AG10803 (cell line): ENCODE measurements at places on chromosomes 2 and 18.

- DNase-seq, result no peak
Measured at GRCh38 chr2:172089633-172090032, 4.3 kb downstream of the DLX1 start.

- DNase-seq, result no peak
Measured at GRCh38 chr2:73050121-73050545, 21.4 kb downstream of the SFXN5 start.

DNA sequence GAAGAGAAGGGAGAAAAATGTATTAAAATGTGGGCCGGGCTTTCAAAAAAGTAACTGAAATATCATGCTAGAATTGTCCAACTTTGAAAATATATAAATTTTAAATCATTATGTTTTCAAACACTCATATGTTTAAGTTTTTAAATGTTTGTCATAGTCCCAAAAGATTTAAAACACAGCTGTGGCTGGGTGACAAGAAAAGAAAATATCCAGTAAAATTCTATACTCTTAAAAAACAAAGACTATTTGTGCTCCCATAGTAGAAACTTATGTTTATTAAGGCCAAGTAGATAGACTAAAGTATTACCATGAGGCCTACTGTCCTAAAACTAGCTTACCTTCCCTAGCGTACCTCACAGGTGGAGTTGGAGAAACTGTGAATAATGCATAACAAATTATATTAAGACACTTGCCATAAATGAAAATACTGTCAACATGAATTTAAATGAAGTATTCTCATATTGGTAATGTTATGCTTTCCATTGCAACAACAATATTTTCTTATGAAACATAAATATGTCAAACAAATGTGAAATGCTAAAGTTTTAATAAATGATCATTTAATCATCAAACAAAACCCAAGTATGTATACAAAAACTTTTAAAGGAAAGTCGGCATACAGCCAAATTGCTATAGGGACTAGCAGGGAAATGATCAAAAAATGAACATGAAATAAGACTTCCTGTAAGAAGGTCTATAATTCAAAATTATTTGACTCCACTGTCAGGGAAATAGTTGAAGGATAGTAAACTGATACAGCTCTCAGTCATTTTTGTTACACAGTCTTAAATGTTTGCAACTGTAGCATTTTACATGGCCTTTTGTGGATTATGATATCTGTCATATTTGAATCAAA, 13.4 kb downstream of the MEIS1 start:
- DNase-seq, result no peak

- no peak for DNase-seq
Measured at GRCh38 chr18:25724121-25724520, 366.3 kb downstream of the SS18 start.

DNA sequence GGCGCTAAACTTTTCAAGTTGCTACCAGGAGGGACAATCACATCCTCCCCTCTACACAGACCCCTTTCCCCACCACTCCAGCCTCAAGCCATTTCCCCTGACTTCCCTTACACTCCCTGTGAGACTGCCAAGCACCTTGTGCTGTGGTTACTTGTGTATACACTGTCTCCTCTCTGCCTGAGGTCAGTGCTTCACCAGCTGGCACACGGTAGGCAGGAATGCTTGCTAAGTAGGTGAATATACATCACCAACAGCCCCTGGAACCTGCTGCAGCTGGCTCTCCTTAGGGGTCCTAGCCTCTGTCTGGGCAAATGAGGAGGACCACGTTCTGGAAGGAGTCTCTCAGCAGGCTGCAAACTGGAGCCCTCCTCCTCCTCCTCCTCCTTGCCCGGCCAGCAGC, 38.3 kb upstream of the ACAA2 start:
- no peak for DNase-seq

DNA sequence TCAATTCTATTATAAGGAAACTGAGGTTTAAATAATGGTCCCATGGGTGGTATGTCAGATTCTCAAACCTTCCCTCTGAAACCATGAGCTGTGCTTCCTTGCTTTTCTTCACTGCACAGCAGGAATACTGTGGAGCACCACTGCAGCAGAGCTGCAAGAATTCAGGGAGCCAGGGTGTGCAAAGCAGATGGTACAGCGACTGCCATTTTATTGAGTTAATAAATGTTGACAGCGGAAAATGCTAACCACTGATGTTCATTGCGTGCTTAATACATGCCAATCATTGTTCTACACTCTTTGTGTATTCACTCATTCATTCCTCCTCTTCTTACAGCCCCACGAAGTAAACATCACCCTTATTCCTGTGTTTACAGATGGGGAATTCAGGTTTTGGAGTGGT, 152.2 kb upstream of the THSD7B start:
- no peak for DNase-seq

- DNase-seq, result no peak
Measured at GRCh38 chr2:188456114-188456909, 164.6 kb downstream of the GULP1 start.

DNA sequence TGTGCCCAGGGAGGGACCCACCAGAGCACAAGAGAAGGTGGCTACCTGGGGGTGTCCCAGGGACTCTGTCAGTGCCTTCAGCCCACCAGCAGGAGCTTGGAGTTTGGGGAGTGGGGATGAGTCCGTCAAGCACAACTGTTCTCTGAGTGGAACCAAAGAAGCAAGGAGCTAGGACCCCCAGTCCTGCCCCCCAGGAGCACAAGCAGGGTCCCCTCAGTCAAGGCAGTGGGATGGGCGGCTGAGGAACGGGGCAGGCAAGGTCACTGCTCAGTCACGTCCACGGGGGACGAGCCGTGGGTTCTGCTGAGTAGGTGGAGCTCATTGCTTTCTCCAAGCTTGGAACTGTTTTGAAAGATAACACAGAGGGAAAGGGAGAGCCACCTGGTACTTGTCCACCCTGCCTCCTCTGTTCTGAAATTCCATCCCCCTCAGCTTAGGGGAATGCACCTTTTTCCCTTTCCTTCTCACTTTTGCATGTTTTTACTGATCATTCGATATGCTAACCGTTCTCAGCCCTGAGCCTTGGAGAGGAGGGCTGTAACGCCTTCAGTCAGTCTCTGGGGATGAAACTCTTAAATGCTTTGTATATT, 14.0 kb downstream of the ITM2C start:
- no peak for DNase-seq

DNA sequence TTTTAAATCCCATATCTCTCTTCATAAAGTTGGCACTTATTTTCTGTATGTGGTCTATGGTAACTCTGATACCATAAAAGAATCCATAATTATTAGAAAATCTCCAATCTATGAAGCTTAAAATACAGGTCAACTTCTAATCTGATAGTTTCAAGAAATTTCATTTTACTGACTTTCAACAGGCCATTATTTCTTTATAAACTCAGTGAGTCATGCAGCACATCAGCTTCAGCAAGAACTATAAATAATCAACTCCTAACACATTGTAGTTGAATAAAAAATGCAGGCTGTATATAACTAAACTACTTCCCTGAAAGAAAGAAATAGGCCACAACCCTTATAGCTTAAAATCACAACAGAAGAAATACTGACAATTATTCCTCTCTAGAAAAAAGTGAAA, 204.3 kb upstream of the CCDC150 start:
- DNase-seq, result peak; percentile 15
